ENCODE measurements at places on chromosomes 3 and 15.

GRCh38 chr3:195907934-195908693 lies at the start of gene TNK2:
Gene TNK2, minus strand, starts transcription at chr3:195908551. Its CDS starts 19,963 bp downstream, at chr3:195888588.
- no peak for DNase-seq

- no peak for DNase-seq
Measured at GRCh38 chr3:140370686-140371085, 307.2 kb upstream of the TRIM42 start.

DNA sequence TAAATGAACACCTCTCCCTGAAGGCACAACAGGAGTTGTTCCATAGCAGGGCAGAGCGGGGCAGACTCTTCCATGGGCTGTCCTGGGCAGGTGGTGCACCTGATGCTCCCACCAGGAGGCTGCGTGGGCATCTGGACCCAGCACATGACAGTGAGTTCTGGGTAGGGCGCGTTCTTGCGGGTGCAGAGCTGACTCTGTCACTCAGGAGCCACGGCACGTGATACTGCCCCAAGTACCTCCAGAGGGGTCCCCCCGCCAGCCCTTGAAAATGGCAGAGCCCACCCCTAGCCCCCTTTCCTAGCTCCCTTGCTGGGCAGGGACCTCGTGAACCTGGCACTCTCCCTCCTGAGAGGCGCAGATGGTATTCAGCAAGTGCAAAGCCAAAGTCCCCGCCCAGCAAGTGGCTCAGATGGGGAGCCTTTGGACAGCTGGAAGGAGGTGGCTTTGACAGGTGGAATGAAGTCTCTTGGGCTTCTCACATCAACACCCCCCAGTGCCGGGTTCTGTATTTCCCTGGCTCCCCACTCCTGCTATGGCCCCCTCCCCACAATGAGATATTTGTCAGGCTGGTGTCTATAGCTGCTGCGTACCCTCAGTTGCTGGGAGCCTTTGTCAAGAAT lies 172.1 kb downstream of the TBC1D2B start:
- DNase-seq, result no peak

GRCh38 chr3:8739757-8740504 lies 6.3 kb downstream of the CAV3 start:
- no peak for DNase-seq

- DNase-seq, result no peak
Measured at GRCh38 chr3:75012791-75013331, 398.4 kb upstream of the CNTN3 start.

- no peak for DNase-seq
Measured at GRCh38 chr3:102060814-102061213, 211.5 kb downstream of the NFKBIZ start.

DNA sequence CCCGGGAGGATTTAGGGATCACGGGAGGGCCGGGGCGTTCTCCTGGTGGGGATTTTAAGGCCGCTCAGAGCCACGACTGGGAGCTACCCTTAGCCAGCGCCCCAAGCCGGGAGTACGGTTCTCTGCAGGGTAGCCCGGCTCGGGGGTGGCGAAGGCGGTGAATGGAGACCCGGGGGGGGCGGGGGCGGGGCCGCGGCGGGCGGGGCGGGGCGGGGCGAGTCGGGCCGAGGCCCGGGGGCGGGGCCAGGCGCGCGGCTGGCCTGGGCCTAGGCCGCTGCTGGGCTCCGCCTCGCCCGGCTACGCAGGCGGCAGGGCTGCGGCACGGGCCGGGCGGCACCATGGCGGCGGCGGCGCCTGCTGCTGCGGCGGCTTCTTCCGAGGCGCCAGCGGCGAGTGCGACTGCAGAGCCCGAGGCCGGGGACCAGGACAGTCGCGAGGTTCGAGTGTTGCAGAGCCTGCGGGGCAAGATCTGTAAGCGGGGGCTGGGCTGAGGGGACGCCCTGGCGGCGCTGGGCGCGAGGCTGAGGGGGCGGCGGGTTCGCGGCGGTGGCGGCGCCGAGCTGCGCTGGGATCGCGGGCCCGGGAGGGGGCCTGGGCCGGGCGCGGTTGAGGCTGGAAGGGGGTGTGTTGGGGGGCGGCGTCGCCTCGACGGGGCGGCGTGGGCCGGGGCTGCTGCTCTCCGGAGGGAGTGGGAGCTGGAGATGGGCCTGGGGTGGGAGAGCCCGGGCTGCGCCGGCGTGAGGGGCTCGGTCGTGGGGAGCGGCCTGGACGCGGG lies at the start of gene RASA2:
Gene RASA2 (plus strand): TSS at position 282 of the 775 bp plus-strand sequence. CDS start 57 bp downstream, at position 339.
- peak; percentile 52 for DNase-seq

DNA sequence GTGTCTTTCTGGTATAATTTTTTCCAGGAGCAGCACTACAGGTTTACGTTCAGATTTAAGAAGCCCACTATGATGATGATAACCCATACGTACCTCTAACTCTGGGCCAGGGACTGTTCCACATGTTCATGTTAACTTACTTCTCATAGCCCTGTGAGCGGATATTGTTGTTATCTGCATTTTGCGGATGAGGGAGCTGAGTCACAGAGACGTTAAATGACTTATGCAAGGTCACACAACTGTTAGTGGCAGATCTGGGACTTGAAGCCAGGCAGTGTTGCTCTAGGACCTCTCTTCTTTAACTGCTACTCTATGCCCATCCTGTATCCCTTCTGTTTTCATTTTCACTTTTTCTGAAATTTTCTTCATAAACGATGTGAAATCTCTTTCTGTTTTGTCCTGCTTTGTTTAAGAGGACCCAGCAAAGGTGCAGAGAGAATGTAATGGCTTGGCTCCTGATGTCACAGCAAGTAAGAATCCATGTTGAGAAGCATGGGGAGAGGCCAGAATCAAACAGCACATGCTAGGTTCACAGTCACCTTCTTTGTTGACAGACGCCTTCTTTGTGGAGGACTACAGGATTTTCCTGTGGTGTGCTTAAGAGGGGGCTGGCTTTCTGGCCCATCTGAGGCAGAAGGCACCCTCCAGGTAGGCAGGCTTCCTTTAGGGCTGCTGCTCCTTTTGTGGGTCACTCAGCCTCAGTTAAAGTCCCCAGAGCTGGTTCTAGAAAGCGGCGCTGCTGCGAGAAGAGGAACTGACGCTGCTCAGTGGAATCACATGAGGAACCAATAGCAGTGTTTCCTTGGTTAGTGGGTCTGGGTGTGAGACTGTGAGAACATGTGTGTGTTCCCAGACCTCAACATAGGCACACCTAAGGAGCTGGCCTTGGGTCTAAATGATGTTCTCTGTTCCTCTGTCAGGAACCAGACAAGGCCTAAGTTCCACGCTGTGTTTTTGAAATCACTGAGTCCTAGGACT lies 121.6 kb downstream of the TMEM108 start:
- no peak for DNase-seq

DNA sequence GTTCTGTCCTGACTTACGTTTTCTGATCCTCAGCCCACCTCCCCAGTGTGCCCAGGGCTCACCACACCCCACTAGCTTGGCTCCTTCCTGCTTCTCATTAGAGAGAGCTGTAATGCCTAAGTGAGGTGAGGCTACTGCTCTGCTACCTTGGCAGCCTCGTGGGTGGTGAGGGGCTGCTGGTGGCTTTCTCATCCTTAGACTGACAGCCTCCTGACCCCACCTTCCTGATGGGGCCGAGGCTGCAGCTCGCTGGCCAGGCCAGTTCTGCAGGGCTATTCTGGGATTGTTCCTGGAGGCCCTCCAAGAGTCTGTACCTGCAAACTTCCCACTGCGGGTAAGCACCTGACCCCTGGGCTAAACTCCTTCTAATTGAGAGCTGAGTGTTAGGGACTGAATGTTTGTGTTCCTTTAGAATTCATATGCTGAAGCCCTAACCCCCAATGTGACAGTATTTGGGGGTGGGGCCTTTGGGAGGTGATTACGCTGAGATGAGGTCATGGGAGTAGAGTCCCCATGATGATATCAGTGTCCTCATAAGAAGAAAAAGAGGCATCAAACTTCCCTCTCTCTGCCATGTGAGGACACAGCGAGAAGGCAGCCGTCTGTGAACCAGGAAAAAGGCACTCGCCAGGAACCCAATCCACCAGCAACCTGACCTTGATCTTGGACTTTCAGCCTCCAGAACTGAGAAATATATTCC lies 38.1 kb upstream of the IQSEC1 start:
- no peak for DNase-seq

DNA sequence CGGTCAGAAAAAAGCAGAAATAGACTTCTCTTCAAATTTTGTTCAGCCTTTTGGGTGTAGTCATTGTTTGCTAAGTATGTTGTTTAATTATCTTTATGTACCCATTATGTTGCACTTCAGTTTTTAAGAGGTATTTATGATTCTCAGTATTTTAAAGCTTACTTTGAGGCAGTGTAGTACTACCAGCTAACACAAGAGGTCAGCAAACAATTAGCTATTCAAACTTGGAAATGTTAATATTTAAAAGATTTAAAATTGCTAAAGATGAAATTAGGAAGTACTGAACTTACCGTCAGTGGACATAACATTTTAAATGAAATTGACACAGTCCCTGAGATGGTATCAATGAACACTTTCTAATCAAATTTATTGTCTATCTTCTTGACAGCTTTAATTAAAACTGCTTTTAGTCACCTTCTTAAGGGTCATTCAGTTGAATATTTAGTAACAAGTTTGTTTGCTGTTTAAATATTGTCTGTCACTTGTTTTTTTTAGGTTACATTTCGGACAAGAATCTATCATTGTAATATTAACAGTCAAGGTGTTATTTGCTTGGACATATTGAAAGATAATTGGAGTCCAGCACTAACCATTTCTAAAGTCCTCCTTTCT lies 28.1 kb downstream of the NKIRAS1 start:
- no peak for DNase-seq

DNA sequence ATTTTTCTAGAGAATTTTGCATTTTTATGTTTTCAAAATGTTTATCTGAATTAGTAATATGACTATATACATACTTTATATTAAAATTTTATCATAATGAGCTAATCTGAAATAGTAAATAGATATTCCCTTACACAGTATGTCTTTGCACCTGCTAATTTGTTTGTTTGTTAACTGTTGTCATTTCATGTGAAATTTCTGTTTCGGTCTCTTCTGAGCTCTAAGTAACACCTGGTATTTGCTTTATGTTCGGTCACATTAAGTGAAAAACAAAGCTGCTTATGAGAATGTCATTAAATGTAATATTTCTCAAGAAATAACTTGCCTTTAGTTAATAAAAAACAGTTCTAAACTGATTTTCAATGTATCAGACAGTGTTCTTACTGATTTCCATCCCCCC lies 61.1 kb downstream of the FNDC3B start:
- DNase-seq, result no peak

DNA sequence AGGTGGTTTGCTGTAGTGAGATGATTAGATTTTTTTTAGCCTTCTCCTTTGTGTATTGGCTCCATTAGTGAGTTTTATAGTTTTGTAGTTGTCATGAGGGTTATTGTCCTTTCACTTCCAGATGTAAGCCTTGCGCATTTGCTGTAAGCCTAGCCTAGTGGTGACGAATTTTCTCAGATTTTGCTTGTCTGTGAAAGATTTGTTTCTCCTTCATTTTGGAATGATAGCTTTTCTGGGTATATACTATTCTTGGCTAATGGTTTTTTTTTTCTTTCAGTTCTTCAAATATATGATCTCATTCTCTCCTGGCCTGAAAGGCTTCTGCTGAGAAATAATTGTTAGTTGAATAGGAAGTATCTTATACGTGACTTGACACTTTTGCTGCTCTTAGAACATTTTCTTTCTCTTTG lies 166.5 kb upstream of the THRB start:
- no peak for DNase-seq
